Ascending aorta (tissue), 2 donors: ENCODE measurements at places on chromosomes 16 and 17. TPM values are rescaled to one million over a fixed set of nuclear protein-coding genes. Genes with fewer than 3 reads are reported as not detected.
A peak's percentile ranks its signal among the peaks of the same experiment; 100 is the strongest.

- no peak overlapping the region for H3K27ac ChIP-seq
- no peak for DNase-seq
- no peaks in the 10 kb centered on the region for H3K36me3 ChIP-seq
- H3K4me1 ChIP-seq = peaks cover 19% of the 10 kb centered on the region
These were observed 8.4 kb upstream of the PRR29 start for GRCh38 chr17:63989622-63990345.

GRCh38 chr16:53816211-53816836 is 112.4 kb downstream of the FTO start:
- no peak for DNase-seq
- no peak overlapping the region for H3K4me3 ChIP-seq
- peaks cover 9% of the 10 kb centered on the region for H3K36me3 ChIP-seq
- peaks cover 4% of the 10 kb centered on the region for H3K4me1 ChIP-seq
- no peaks in the 10 kb centered on the region for H3K27me3 ChIP-seq

The BEAN1 gene
- not detected for total RNA-seq

The LAT gene
- total RNA-seq = 53.4 TPM

DNA sequence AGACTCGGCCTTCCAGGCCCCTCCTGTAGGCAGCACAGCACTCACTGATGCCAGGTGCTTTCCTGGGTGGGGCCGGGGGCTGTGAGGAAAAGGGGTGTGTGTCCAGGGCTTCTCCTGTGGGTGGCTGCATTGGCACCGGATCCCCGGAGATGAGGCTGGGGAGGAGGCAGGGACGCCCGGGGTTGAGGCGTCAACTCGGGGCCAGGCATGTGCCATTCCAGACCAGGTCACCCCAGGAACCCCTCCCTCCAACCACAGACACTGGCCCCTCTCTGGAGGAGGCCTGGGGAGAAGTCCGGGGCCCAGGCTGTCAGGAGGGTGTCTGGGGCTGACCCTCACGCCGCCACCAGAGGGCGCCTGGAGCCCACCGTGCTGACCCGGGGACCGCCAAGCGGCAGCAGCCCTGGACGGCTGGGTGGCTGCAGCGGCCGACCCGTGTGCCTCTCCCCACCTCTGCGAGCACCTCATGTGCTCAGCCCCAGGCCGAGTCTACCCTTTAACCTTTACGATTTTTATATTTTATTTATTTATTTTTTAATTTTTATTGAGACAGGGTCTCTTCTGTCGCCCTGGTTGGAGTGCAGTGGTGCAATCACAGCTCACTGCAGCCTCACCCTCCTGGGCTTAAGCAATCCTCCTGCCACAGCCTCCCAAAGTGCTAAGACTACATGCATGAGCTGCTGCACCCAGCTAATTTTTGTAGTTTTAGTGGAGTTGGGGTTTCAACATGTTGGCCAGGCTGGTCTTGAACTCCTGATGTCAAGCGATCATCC is 3.2 kb upstream of the METRN start:
- no peak overlapping the region for H3K4me3 ChIP-seq
- H3K4me1 ChIP-seq = peaks cover 23% of the 10 kb centered on the region
- H3K27ac ChIP-seq = no peak overlapping the region
- H3K27me3 ChIP-seq = peaks cover 6% of the 10 kb centered on the region
- no peak for DNase-seq

- H3K4me1 ChIP-seq = peaks cover 26% of the 10 kb centered on the region
- H3K27ac ChIP-seq = no peak overlapping the region
- no peak overlapping the region for H3K4me3 ChIP-seq
- DNase-seq = no peak
These were observed 46.9 kb downstream of the CUEDC1 start for GRCh38 chr17:57908278-57908677.

- no peaks in the 10 kb centered on the region for H3K4me1 ChIP-seq
- H3K4me3 ChIP-seq = no peak overlapping the region
- H3K27me3 ChIP-seq = no peaks in the 10 kb centered on the region
These were observed 67.9 kb downstream of the TNRC6C start for GRCh38 chr17:78026381-78026780.

DNA sequence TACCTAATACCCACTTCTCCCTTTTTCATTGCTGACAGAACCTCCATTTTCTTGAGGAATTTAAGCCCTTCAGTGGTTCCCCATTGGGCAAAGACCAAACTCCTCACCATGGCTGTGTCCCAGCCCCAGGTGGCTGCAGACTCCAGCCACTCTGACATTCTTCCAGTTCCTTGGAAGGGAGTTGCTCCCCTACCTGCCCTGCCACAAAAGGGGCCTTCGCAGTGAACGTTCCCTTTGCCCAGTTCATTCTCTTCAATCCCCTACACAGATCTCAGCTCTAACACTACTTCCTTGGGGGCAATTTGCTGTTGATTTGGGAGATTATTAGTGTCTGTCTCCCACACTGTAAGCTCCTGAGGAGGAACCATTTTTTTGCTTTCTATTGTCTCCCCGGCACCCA is 3.2 kb upstream of the AKTIP start:
- no peaks in the 10 kb centered on the region for H3K36me3 ChIP-seq
- peak overlapping the region; percentile 97 for H3K27ac ChIP-seq
- H3K4me3 ChIP-seq = no peak overlapping the region
- H3K4me1 ChIP-seq = peaks cover 5% of the 10 kb centered on the region

DNA sequence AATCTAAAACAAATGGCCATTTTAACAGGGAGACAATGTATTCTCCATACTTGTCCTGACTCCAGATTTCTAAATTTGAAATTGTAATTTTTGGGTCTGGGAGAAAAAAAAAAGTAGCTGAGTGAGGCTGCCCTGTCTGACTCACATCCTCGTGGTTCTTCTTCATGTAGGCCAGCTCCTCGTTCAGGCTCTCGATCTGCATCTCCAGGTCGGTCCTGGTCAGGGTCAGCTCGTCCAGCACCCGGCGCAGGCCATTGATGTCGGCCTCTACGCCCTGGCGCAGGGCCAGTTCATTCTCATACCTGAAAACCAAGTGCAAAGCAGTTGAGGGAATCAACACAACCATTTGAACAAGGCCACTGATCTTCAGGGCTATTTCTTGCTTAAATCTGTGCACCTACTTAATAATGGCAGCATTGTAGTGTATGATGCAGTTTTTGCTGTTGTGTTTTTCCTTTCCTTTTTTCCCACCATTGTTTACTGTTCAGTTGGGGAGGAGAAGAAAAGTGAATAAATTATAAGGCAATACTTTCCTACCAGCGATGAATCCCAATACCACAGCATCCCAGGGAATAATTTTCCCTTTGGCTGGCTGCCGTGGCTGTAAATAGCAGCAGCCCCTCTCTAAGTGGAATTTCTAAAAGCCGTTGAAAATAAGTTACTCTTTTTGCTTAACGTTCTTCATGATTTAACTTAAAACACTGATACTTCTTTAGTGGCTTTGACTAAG is 2.2 kb downstream of the KRT12 start:
- H3K27me3 ChIP-seq = no peaks in the 10 kb centered on the region
- no peaks in the 10 kb centered on the region for H3K4me1 ChIP-seq
- no peak overlapping the region for H3K4me3 ChIP-seq
- H3K27ac ChIP-seq = no peak overlapping the region
- no peak for DNase-seq
- H3K36me3 ChIP-seq = no peaks in the 10 kb centered on the region

DNA sequence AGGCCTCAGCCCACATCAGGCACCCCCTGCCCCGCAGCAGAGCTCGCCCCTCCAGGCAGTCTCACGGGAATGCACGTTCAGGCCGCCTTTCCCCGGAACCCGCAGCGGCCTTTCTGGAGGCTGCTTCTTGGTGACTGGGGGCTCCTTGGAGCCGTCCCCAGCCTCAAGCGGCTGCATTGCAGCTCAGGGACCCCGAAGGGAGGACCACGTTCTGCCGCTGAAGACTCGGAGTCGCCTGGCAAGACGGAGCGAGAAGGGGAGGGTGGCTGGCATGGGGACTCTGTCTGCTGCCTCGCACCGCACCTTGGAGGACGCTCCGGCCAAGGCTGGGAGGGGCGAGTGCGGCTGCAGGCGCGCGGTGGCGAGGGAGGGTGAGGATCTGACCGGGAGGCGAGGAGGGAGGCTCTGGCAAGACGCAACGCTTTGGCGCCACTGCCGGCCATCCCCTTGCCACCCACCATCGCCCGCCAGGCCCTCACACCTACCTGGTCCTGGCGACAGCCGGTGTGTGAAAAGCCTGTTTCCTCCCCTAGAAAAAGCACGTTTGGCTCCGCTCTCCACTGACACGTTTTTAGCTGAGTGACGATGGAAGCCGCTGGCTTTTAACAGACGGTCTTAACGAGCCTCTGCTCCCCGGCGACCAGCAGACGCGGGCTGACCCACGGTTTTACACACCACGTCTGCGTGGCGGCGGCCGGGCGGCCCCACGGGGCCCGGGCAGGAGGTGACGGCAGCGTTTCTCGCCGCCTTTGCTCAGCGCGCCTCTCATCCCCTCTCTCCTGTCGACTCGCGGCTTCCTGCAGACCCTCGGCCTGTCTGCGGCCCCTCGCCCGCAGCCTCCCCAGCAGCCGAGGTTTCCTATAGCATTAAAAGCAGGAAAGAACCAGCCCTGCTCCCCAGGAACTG is 16.7 kb upstream of the GNG13 start:
- no peak for DNase-seq
- no peak overlapping the region for H3K4me3 ChIP-seq
- H3K27me3 ChIP-seq = peaks cover 6% of the 10 kb centered on the region
- no peaks in the 10 kb centered on the region for H3K36me3 ChIP-seq
- H3K4me1 ChIP-seq = no peaks in the 10 kb centered on the region

DNA sequence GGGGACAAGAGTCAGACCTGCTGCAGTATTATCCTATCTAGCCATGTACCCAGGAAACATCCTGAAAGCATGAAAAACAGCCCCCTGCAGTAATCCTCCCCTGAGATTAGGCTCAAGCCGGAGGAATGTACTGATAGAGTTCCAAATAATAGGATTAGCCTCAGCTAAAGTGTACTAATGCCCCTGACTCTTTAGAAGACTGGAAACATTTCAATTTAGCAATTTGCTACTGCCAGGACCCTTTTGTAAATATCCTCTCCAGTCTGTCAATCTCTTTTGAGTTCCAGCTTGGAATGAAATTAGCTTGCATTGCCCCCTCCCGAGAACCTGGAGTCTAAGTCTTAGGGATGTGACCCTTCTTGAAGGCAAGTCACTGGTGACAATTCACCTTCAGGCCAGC is 110.8 kb upstream of the DNAH9 start:
- H3K4me3 ChIP-seq = no peak overlapping the region
- no peaks in the 10 kb centered on the region for H3K27me3 ChIP-seq
- H3K4me1 ChIP-seq = no peaks in the 10 kb centered on the region
- no peak overlapping the region for H3K27ac ChIP-seq
- no peaks in the 10 kb centered on the region for H3K36me3 ChIP-seq

The ATP6V0D1 gene
- total RNA-seq = 64.3 TPM

GRCh38 chr17:31491376-31492131 is 100.1 kb downstream of the RAB11FIP4 start:
- peaks cover 8% of the 10 kb centered on the region for H3K4me1 ChIP-seq
- H3K36me3 ChIP-seq = no peaks in the 10 kb centered on the region
- no peak overlapping the region for H3K27ac ChIP-seq
- no peaks in the 10 kb centered on the region for H3K27me3 ChIP-seq
- no peak for DNase-seq

The KCNH4 gene
- not detected for total RNA-seq

GRCh38 chr17:35214631-35215273 is 20.6 kb upstream of the SLC35G3 start:
- H3K36me3 ChIP-seq = no peaks in the 10 kb centered on the region
- H3K27me3 ChIP-seq = no peaks in the 10 kb centered on the region

DNA sequence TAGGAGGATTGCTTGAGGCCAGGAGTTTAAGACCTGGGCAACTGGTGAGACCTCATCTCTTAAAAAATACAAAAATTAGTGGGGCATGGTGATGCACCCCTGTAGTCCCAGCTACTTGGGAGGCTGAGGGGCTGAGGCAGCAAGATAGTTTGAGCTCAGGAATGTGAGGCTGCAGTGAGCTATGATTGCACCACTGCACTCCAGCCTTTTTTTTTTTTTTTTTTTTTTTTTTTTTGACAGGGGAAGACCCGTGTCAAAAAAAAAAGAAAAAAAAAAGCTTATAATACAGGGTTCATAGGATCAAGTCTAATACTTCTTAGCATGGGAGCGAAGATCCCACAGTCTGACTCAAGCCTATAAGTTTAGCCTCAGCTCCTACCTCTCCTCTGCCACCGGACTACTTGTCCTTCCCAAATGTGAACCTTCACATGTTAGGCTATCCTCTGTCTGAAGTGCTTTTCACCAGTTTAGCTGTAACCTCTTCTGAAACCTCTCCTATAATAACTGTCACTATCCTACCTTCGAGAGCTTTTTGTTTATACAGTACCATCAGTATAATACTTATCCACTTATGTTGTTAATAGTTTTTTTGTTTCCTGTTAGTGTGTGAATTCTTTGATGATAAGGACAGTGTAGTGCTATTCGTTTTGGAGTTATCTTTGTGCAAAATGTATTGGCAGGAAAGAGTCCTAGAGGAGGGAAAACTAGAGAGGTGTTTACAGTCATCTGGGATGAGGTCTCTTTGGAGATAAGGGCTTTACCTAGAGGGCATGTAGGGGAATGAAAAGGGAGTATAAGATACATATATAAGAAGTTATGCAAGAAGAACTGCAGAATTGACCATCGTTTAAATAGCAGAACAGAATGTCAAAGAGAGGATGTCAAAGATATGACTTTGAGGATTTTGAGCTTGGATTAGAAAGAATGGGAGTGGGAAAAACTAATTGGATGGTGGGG is 15.5 kb downstream of the CPD start:
- peaks cover 3% of the 10 kb centered on the region for H3K4me1 ChIP-seq
- no peaks in the 10 kb centered on the region for H3K27me3 ChIP-seq
- no peak overlapping the region for H3K27ac ChIP-seq

The SIRT7 gene
- 32.6 TPM for total RNA-seq

DNA sequence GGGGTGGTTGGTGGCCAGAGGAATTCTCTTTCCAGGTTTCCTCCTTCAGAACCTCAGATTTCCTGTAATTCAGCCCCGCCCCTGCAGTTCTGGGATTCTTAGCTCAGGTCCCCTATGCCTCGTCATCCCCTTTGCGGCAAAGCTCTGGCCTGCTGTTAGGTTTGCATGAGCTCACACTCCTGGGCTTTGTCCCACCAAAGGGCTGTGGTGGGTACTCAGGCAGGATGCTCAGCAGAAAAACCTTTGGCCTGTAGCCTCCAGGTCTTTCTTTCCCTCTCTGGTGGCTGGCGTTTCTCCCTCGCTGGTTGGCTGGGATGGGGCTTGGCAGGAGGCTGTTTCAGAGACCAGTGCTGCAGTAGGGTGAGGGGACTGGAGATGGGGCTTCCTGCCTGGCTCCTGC is 9.6 kb upstream of the PLEKHG4 start:
- no peak for DNase-seq
- H3K27ac ChIP-seq = no peak overlapping the region
- H3K27me3 ChIP-seq = no peaks in the 10 kb centered on the region

- H3K4me1 ChIP-seq = no peaks in the 10 kb centered on the region
- H3K27me3 ChIP-seq = no peaks in the 10 kb centered on the region
- no peak for DNase-seq
- H3K36me3 ChIP-seq = no peaks in the 10 kb centered on the region
These were observed 14.5 kb upstream of the TNRC6C start for GRCh38 chr17:77943971-77944370.
